GM04503 (cell line): ENCODE measurements at places on chromosomes 4 and X.
A peak's percentile ranks its signal among the peaks of the same experiment; 100 is the strongest.

GRCh38 chr4:74428276-74428675, 16.7 kb upstream of the AREG start:
- DNase-seq, result no peak

DNA sequence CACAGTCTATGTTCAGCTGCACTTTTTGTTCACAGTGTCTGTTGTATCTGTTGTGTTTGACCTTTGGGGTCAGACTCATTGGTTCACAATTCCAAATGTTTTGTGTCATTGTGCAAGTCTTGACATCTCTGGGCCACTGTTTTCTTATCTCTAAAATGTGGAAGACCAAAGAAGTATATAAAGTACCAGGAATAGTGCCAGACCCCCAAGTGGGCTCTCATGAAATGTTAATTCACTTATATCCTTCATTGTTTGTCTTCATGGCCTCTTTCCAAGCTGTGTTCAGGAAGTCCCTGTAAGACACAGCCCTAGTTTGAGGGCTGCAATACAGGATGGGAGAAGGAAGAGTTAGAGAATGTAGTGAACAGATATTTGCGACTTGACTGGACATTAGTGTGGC, 468.3 kb upstream of the BOD1L1 start:
- DNase-seq, result no peak

GRCh38 chr4:144646523-144647094, 653 bp downstream of the HHIP start:
- no peak for DNase-seq

- no peak for DNase-seq
Observed at GRCh38 chr4:68864438-68865187, 48.8 kb downstream of the UGT2B10 start.

- no peak for DNase-seq
Observed at GRCh38 chr4:152981842-152982241, 45.7 kb downstream of the FHDC1 start.

GRCh38 chr4:184924516-184924915, 93.8 kb upstream of the HELT start:
- DNase-seq, result no peak

DNA sequence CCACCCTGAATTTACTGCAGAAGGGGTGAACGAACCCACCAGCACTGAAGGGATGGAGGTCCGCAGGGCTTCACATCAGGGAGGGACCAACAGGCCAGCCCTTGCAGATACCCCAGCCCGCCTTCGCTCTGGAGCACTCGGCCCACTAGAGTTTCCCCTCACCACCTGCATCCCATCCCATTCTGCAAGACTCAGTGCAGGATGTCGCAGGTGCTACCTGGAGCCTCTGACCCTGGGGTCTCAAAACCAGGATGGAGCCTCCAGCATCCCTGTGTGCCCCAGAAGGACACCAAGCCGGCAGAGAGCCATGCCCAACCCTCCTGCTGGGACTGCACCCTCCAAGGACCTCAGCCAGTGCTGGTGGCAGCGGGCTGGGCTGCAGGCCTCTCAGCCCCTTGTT, 57.6 kb upstream of the ADRA2C start:
- no peak for DNase-seq

GRCh38 chrX:14505648-14506047, 23.7 kb upstream of the GLRA2 start:
- DNase-seq, result no peak

- DNase-seq, result no peak
Observed at GRCh38 chrX:17859609-17860178, 1.4 kb downstream of the RAI2 start.

DNA sequence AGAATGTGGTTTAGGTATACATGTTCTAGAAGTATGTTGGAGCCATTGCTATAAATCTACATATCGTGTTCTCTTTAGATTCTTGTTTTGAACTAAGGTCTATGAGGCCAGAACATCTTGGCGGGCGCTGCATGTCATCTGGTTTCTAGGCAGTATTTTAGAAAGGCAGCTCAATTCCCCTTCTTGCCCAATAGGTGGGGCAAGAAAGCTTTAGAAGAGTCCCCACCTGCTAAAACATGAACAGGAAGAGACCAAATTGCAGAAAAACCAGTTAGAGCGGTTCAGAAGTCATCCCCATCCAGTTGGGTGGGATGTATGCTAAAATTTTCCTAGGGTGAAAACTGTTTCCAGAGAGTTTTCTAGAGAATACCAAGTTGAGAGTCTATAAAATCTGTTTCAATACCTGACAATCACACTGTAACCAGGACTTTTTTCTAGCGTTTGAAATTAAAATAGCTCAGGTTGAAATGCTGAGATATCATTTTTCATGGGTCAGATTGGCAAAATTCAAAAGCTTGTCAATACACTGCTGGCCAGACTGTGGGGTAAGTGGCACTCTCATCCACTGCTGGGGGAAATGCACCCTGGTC, 17.5 kb upstream of the SH3KBP1 start:
- DNase-seq, result no peak

GRCh38 chr4:85209161-85209560, 242.7 kb upstream of the WDFY3 start:
- no peak for DNase-seq

DNA sequence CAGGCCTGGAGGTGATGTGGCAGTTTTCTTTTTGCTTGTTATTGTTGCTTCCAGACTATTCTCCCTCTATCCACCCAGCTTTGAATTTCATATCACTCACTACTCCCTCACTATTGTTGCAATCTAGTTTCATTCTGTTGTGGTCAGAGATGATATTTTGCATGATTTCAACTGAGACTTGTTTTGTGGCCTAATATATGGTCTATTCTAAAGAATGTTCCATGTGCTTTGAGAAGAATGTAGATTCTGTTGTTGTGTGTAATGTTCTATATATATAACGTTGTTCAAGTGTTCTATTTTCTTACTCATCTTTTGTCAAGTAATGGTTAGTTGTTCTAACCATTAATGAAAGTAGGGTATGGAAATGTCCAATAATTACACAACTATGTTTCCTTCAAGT, 59.0 kb downstream of the THOC2 start:
- DNase-seq, result no peak

DNA sequence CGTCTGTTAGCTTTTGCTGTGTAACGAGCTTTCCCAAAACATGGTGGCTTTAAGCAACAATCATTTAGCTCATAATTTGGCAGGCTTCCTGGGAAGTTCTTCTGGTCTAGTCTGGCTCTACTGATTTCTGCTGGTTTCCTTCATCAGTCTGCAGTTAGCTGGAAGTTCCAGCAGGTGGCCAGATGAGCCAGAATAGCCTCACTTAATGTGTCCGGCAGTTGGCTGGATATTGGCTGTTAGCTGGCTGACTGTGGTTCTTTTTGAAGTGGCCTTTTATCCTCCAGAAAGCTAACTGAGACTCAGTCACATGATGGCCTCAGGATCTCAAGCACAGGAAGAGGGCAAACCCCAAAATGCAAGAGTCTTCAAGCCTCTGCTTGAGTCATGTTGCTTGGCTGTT, 34.9 kb downstream of the FTHL17 start:
- peak; percentile 6 for DNase-seq

DNA sequence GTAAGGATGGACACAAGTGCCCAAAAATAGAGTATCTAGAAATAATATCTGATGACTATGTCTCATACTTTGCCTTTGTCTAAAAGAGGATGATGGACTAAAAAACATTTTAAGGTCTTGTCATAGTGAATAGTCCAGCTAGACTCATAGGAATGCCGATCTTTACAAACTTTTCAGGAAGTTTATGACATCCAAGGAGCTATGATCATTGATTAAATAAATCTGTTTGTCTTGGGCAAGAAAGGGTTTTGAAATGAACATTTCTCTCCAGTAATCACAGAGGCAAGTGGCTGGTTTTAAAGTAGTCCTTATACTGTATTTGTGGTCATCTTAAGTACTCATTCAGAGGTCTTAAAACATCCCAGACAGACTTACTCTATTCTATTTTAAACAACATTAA, 109.8 kb downstream of the MAPK10 start:
- DNase-seq, result no peak

- DNase-seq, result no peak
Observed at GRCh38 chrX:17774053-17774452, 36.8 kb downstream of the SCML1 start.

DNA sequence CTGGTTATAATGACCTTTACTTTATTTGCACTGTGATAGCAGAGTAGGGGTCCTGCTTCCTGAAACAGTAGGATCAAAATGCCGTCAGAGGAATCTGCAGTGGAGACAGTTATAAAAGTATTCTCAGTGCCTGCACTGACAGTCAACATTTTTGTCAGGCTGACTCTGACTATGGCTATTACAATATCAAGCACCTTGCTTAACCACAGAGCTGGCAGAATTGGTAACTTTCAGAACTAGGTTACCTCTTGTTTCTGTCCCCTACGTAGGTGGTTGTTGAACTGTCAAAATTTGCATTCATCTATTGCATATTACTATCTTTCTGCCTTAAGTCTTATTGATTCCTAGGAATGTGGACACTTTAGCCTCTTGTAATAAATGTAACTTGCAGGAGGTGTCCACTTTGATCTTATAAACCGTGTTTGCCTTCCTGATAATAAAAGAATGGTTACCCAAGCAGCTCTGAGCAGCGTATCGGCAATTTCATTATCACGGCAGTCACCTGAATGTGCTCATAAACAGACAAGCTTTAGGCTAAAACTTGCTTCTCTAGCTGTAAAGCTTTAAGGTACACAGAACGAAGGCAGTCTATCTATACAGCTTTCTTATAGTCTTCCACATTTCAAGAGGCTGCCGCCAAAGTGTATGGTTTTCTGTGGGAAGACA, 353.0 kb upstream of the GALNT7 start:
- DNase-seq, result no peak

DNA sequence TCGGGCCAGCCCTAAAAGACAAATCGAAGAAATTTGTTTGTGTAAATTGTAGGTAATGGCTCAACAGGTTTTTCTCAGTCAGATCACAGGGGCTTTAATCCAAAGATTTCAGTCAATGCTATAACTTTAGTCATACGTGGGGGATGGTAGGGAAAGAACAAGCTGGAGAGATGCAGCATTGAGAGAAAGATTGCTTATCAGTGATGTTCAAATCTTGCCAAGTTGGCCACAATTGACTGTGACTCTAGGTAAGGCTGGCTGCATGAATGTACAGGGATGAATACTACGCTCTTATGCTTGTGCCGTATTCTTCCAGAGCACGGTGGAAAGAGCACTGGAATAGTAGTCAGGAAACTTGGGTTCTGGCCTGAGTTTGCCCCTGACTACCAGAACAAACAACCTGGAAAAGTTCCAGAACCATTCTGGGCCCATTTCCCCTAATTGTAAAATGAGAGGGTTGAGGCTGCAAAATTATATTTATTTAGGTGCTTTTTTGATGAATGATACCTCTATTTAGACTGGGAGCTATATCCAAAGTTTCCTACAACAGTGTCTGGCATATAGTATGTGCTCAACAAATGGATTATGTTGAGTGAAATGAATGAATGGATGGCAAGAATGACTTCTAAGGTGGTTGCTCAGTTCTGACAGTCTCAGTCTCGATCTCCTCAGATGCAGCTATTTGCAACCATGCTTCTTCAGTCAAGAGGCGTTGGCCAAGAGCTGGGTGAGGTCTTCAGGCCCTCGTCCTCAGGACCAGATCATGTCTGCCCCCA, 44.4 kb downstream of the TSC22D3 start:
- no peak for DNase-seq

DNA sequence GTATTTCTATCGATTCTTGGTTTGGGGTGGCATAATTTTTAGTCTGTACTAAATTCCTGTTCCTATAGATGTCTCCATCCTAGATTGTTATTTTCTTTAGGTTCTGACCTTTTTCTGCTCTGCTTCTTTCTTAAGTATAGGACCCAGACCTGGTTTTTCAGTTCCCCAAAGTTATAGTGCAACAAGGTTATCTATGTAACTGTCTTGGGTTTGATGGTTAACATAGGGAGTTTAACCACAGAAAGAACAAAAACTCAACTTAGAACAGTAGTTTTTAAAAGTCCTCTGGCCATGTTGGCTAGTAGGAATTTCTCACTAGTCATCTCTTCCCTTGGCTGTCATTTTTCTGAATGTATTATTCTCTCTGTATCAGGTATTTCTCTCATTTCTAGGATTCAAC, 38.8 kb upstream of the MAD2L1 start:
- no peak for DNase-seq

DNA sequence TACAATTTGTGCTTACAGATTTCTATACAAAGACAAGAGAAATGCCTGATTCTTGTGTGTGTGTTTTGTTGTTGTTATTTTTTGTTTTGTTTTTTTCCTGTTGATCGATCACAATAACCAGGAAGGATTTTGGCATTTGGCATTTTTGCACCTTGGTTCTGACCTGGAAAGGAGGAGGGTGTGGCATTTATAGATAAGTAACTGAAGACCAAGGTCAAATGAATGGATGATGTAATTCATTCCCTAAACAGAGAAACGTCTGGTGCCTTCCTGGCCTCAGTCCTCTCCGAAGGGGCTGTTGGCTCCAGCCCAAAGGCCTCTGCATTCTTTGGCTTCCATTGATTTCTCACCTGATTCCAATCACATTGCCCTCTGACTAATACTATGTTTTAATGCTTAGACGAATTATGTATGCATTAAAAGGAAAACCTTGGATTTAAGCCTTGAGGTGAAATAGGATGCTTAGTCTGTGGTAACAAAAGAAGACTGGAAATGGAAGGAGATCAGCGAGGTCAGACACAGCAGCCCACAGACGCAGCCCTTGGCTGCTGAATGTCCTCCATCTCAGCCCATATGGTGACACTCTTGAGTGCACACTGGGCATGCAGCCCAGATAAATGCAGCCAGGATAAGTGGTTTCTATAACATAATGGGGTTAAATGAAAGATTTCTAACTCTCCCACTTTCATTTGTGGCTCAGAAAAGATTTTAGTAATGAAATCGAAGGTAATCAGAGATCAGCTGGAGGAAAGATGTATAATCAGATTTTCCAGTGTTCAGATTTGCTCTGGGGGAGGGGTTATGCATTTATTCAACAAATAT, 60.5 kb upstream of the TRIM2 start:
- no peak for DNase-seq

GRCh38 chrX:12973561-12974304, 1.2 kb upstream of the TMSB4X start:
- DNase-seq, result no peak

DNA sequence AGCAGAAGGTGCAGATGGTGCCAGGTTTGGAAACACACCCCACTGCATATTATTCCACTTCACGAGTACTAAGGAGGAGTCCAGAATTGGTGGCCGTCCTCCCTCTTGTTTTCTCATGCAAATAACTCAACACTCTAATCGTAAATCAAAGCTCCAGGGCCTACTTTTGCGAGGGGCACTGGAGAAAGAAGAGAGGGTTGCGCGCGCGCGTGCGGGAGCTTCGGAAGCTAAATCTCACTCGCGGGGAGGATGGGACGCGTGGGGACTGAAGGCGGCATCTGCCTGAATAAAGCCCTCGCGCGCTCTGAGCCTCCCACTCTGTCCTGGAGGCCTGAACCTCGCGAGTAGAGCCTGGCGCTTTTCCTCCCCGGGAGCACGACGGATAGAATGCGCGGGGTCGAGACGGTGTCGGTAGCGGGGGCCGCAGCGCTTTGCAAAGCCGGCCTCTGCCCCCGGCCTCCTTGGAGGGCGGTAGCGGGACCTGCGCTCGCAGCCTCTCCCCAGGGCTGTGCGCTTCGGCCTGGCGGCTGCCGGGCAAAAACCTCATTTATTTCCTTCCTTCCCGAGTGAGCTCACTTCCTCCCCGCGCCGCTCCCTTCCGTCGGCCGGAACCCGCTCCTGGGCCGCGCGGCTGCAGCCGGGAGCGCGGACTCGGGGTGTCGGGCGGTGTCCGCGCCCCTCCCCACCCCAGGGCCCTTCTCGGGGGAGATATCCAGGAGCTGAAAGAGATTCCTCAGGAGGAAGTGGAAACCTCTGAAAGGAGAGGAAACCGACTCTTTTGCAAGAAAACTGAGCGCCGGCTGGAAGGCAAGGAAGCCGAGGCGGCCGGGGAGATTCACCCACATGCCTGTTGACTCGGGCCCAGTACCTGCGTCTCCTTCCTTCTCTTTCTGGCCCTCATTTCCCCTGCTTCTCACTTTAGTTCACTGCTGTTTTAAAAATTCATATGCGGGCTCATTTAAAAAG, 20.7 kb downstream of the HAND2 start:
- DNase-seq, result no peak
